CD4-positive, alpha-beta T cell treated with Interleukin-12 subunit alpha and Interleukin-12 subunit beta, for 1 hour (primary cell): ENCODE measurements at places on chromosomes 12 and 14.

DNA sequence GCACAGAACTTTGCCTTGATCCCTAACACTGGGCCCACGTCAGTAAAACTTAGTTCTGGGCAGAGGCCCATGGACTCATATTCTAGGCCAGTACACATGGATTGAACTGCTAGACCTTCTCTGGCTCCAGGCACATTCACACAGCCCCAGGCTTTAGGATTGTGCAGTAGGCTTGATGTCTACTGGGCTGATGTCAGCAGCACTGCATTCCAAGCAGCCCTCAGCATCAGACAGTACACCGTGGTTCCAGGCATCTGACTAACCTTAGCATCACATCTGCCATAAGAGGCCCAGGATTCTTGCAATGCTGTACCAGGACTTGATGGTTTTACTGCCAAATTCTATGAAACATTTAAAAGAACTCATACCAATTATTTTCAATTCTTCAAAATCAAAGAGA is 301.9 kb downstream of the CCER1 start:
- DNase-seq: no peak

GRCh38 chr12:106487664-106488063 is 95.1 kb upstream of the RFX4 start:
- DNase-seq: no peak

DNA sequence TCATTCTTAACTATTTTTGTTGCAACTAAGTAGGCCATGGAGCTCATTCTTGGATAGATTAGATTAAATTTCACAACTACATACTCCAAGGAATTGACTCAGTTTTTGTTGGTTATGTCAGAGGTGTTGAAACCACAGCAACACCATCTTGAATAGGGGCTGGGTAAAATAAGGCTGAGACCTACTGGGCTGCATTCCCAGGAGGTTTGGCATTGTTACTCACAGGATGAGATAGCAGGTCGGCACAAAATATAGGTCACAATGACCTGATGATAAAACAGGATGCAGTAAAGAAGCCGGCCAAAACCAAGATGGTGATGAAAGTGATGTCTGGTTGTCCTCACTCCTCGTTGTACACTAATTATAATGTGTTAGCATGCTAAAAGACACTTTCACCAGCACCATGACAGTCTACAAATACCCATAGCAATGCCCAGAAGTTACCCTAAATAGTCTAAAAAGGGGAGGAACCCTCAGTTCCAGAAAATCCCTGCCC is 20.9 kb downstream of the DMAC2L start:
- DNase-seq: no peak

- peak; percentile 35 for DNase-seq
Measured at GRCh38 chr12:52119398-52120254, 40.1 kb downstream of the SMIM41 start.

GRCh38 chr12:40152783-40153383 is 47.0 kb upstream of the SLC2A13 start:
- DNase-seq: peak; percentile 53

DNA sequence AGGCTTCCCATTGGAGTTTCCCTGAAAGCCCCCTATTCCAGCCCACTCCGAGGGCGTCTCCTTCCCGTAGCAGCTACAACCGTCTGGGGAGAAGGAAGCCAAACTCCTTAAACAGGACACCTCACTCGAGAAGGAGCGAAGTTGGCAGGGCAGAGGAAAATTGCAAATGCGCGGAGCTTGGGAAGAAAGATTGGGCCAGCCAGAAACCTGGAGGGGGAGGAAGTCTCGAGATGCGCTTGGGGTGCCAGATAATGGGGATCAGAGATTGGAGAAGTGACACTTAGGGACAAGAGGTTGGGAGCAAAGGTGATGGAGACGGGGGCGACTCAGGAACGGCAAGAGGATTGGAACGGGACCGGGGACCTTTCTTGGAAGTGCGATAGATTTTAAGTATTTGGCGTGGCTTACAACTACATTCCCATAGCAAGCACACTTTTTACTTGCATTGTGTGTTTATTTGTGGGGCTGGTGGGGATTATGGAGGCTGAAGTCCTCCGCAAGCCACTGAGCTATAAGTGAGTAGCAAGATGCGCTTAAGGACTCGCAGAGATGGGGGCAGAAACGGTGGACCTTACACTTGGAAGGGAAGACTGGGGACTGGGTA is 926 bp downstream of the HRK start:
- no peak for DNase-seq

DNA sequence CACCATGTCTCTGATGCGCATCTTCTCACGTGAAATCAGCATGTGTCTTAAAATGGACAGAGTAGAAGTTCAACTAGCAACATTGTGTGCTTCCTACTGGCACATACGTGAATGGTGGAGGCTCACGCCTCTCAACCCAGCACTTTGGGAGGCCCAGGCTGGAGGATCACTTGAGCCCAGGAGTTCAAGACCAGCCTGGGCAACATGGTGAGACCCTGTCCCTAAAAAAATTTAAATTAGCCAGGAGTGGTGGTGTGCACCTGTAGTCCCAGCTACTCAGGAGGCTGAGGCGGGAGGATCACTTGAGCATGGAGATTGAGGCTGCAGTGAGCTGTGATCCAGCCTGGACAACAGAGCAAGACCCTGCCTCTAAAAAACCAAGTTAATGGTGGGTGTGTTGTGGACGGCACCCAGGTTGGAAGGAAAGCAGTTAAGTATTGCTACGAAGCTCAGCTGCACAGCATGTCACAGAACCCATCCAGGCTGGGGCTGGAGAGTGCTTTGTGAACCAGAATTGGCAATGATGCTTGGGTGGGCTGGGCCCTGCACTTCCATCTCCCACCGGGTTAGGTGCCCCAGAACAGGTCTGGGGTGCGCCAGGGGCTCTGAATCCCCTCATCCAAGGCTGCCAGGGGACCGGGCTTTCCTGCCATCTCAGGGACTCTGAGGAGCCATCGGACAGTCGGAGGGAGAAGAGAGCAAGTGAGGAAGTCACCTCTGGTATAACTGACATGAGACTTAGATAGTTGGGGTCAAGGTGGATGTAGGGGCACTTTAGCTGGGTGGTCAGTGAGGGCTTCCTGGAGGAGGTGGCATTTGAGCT is 33.0 kb upstream of the ULK1 start:
- no peak for DNase-seq

DNA sequence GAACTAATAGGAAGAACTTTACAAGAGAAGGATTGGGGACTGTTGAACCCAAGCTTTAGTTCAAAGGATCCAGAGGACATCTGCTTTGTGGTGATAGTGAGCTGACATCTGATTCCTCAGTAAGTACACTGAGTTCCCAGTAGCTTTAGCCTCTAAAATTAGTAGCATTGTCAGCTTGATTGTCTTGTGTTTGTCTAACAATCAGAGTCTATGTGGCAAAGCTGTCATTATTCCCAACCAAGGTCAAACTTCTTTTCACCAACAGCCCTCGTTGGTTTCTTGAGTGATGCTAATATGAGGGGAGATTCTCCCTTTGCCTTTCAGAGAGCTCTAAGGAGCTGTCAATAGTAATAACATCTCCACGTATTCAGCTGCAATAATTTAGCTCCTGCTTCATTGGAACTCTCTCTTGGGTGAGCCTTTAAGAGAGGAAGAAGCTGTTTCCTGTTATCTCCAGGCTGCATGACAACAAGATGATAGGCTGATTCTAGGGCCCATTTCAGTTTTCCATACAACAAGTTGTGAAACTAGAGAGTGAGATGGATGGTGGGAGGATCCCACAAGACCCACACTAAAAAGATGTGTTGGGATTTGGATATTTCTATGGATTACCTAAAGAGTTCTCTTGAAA is 46.7 kb downstream of the TGFB3 start:
- no peak for DNase-seq

- peak; percentile 23 for DNase-seq
Measured at GRCh38 chr14:102900631-102901571, 21.6 kb upstream of the AMN start.

DNA sequence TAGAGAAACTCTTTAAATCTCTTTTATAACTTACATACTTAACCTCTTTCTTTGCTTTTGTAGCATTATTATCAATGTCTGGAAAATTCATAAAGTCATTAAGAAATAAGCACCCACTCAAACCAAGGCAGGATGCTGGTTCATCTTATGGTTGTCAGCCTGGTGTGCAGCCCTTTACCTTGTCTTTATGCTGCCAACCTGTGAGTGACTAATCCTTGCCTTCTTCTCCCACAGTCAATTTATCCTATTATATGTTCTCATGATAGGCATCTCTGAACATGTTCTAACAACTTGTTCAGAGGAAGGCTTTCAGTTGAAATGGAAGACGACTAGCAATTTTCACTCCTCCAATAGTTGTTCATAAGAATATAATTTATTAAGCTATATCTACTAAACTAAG is 186.9 kb upstream of the CAND1 start:
- DNase-seq: no peak

- no peak for DNase-seq
Measured at GRCh38 chr14:71362920-71363584, 455.8 kb downstream of the PCNX1 start.

- no peak for DNase-seq
Measured at GRCh38 chr12:76998908-76999556, 66.3 kb downstream of the E2F7 start.

GRCh38 chr12:47095446-47096236 is 15.9 kb upstream of the AMIGO2 start:
- DNase-seq: no peak

DNA sequence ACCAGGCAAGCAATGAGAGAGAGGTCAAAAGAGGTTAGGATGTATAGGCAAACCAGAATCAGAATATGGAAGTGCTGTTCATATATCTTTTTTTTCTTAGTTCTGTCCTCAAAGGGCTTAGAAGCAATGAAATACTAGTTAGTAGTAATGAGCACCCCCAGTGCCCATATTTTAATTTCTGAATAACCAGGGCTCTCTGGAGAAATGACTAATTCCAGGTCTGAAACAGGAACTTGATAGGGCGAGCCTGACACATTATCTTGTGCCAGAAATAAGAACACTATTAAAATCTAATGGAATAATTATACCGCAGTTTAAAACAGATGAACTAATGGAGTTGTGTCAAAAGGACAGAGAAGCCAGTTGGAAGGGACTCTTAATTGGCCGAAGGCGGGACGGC is 30.9 kb downstream of the BICDL1 start:
- no peak for DNase-seq

DNA sequence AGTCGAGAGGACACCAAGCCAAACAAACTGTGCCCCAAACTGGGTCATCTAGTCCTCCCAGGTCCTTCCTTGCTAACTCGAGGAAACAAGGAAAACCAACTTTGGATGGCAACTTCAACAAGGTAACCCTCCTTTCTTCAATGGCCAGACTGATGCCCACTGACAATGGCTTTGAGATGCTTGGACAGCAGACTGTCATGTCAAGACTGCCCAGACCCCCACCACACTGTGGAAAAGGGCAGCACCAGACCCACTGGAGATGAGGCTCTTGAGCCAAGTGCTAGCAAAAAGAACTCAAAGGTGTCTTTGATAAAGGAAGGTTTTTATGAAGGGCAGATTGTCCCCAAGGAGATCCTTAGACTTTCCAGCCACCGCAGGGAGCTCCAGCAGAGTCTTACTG is 9.0 kb upstream of the CDH24 start:
- DNase-seq: no peak

- no peak for DNase-seq
Measured at GRCh38 chr14:85542623-85543022, 12.7 kb downstream of the FLRT2 start.

- DNase-seq: no peak
Measured at GRCh38 chr14:100989924-100990323, 86.4 kb upstream of the RTL1 start.

GRCh38 chr14:60488175-60488574 is 2.3 kb upstream of the C14orf39 start:
- no peak for DNase-seq

DNA sequence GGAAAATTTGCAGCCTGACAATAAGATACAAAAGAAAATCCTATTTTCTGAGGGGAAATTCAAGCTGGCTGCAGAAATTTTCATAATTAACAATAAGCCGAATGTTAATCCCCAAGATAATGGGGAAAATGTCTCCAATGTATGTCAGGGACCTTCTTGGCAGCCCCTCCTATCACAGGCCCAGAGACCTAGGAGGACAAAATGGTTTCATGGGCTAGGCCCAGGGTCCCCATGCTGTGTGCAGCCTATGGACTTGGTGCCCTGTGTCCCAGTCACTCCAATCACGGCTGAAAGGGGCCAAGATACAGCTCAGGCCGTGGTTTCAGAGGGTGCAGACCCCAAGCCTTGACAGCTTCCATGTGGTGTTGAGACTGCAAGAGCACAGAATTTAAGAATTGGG is 11.2 kb downstream of the C12orf50 start:
- no peak for DNase-seq

GRCh38 chr12:17076028-17076744 is 470.2 kb upstream of the LMO3 start:
- DNase-seq: no peak

GRCh38 chr12:39442831-39443080 is 164 bp downstream of the KIF21A start:
- DNase-seq: no peak

DNA sequence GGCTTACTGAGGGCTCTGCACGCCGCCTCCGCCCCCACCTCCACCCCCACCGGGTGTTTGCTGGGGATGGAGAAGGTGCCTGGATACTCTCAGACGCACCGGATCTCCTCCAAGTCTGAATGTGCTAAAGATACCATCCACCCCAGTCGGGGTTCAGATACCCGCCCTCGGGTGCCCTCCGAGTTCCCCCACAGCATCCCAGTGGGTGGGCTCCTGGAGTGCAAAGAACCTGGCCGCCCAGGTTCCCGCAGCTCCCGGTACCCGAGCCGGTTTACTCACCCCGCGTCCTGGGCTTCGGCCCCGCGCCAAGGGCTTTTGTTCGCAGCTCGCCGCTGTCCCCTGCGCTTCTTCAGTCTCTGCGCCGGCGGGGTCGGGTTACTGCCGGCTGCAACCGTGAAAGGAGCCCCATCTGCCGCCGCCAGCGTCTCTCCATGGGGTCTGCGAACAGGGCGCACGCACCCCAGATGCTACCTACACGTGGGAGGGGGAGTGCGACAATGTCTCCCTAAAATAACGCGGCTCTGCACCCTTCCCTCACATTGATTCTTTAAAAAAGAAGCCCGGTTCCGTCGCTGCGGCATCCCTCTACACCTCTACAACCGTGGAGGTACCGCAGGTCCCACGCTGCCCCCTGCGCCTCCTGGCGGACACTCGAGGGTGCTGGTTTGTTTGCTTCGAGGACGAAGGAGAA is at the start of gene CCDC177:
Gene CCDC177, minus strand, starts transcription at position 609 of the 691 bp plus-strand sequence. CDS start 1,249 bp downstream, outside the sequence.
- peak; percentile 72 for DNase-seq

GRCh38 chr14:64849940-64850339 is 29.8 kb downstream of the SPTB start:
- no peak for DNase-seq

GRCh38 chr12:3127832-3128231 is 50.7 kb downstream of the TSPAN9 start:
- no peak for DNase-seq

- DNase-seq: no peak
Measured at GRCh38 chr14:105493921-105494605, 3.0 kb downstream of the TEDC1 start.

DNA sequence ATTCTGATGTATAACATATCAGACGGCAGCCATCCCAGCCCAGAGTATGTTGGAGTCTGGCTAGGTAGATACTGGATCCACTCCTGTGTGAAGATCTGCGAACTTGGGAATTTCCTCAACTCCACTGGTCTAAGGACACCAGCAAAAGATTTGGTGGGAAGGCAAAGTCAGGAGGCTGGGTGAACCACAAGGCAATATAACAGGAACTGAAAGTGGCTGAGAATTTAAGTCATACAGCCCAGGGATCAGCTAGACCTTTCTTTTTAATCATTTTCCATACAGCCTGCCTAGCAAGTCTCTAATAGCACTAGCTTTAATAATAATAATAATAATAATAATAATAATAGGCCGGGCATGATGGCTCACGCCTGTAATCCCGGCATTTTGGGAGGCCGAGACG is 34.8 kb downstream of the BRAP start:
- DNase-seq: no peak

GRCh38 chr14:104398656-104399055 is 180.9 kb upstream of the C14orf180 start:
- DNase-seq: no peak

GRCh38 chr14:93086441-93087055 is 29.2 kb downstream of the ITPK1 start:
- DNase-seq: no peak
